ENCODE measurements at places on chromosomes 6 and 20.
A peak's percentile ranks its signal among the peaks of the same experiment; 100 is the strongest.

DNA sequence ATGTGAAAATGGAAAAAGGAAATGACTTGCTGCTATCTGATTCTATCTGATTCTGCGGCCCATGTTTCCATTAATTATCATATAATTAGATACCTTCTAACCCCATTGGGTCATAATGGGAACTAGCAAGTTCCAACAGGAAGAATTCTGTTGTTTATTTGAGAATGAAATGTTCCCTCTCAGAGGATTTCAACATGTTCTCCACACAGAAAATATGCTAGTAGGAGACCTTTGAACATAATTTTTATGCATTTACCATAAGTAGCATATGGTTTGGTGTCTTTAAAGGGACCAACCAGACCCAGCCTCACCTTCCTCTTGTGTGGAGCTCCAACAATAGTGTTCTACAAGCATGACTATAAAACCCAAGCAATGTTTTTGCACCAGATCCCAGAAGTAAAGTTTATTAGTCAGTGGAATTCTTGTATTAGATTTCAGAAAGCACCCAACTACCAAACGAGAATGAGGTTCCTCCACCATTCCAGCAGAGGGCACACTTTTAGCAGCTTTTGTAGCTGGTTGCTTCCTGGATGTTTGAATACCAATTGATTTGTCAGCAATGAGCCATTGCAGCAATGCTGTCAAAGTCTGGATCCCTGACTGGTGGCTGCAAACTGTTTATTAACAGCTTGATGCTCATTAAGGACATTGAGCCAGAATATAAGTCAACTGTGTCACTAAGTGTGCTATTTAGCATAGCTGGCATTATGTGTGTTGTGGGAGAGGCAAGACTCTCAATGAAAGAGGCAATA, 143.6 kb upstream of the GJE1 start:
- peak; percentile 81 for DNase-seq

GRCh38 chr6:72784071-72784470, 162.2 kb downstream of the KCNQ5 start:
- DNase-seq: peak; percentile 17

- no peak for DNase-seq
These were observed 39.7 kb downstream of the BFSP1 start for GRCh38 chr20:17491488-17491887.

DNA sequence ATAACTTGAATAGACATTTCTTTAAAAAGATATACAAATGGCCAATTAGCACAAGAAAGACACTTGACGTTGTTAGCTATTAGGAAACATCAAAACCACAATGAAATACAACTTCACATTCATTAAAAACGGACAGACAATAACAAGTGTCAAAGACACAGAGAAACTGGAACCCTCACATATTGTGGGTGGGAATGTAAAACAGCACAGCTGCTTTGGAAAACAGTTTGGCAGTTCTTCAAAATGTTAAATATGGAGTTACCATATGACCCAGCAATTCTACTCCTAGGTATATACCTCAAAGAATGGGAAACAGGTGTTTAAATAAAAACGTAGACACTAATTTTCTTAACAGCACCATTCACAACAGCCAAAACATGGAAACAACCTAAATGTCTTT, 100.5 kb upstream of the SLC22A23 start:
- DNase-seq: no peak

- DNase-seq: peak; percentile 16
These were observed 69.1 kb upstream of the PBOV1 start for GRCh38 chr6:138287144-138287955.

- no peak for DNase-seq
These were observed 7.8 kb downstream of the MDC1 start for GRCh38 chr6:30709101-30709868.

DNA sequence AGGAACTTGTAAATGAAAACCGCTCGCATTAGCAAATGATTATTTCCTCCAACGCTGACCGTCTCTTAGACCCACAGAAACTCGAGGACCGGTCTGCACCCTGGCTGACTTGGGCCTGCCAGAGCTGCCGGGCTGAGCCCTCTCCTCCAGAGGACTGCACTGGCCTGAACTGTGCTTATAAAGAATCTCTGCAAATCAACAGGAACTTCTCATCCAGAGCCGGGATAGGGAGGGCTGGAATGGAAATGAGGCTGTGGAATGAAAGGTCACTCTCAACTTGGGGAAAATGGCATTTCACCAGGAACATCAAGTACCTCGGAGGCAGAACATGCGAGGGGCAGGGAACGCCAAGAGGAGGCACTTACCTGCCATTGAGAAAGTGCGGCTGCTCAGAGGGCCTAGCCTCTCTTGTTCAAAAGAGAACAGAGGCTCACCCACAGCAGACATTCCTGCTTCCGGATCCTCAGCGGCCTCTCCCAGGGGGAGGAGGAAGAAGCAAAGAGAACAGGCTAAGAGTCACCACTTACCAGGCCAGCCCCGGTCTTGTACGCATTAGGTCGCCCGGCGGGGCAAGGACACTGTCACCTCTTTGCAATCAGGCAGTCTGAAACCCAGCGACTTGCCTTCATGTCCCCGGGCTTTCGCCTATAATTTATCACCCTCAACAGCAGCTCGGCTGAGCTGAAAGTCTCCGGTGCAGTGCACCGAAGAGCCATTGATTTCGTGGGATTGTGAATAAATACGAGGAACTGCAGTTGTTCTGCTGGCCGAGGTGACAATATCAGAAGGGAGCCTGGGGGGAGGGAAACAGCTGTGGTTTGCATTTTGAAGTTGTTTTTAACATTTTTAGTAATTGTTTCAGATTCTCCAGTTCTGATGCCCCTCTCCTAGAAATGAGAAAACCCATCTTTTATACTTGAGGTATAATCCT, 37.6 kb downstream of the ZMYND8 start:
- peak; percentile 80 for DNase-seq

DNA sequence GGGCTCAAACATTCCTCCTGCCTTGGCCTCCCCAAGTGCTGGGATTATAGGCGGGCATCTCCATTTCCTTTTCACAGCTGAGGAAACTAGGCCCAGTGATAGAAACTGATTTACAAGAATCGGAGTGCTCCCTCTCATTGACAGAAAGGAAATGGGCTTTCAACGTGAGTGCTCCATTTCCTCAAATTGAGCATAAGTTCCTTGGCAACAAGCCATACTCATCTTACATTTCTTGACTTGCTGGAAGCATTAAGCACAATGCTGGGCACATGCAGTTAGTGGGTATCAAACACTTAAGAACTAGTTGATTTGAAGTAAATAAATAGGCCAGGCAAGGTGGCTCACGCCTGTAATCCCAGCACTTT, 54.7 kb downstream of the FGD2 start:
- DNase-seq: peak; percentile 29

DNA sequence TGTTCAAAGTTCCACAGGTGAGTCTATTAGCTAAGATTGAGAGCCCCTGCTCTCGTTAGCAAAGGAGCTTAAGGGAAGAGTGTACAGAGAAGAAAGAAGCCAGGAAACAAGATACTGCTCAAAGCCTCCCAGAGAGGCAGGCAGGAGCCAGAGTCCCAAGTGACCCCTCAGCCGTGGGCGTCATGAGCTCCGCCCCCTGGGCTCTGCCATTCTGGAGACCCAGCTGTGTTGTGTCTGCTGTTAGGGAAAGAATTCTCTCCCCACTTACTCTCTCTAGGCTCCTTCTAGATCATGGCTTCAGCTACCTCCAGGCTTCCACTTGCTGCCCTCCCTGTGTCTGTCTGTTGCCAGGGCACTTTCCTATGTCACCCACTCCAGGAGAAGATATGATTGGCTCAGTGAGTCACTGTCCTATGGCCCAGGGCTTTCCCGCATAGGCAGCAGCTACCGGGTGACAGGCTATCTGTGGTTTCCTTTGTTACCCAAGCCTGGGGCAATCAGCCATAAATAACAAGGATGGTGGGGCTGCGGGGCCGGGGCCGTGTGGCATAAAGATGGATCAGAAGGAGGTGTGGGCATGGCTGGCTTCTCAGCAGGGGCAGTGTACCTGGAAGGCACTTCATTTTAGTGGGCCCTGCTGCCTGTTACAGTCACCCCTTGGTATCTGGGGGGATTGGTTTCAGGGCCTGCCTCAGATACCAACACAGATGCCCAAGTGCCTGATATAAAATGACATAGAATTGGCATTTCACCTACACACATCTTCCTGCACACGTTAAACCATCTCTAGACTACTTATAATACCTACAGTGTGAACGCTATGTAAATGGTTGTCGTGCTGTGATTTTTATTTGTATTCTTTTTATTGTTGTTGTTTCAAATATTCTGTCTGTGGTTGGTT, 118.9 kb downstream of the ARMC2 start:
- peak; percentile 69 for DNase-seq

GRCh38 chr6:31128093-31128676, 7.9 kb upstream of the CDSN start:
- DNase-seq: peak; percentile 46

DNA sequence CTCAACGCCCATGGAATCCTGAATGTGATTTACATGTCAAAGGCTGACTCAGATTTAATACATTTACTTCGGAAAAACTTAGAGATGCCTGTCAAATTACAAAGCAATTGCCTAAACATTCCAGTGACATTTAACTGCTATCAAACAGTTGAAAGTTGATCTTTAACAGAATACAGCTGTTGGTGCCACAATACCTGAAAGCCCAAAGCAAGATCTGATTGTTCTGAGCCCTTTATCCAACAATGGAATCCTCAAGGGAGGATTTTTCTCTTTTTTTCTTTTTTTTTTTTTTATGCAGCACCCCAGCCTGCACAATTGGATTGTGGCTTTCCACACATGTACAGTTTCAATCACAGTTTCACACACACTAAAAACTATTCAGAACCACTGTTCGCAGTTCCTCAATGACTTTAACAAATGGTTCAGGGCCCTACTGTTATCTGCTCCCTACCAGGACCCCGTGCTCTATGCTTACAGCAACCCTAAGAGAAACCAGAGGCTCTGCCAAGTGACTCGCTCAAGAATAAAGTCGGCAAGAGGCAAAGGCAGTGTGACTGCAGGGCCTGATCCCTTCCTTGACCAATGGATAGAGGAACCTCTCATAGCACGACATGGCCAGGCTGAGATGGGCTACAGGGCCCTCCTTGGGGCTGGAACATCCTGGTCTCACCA, 33.3 kb downstream of the EPB41L2 start:
- peak; percentile 54 for DNase-seq

GRCh38 chr6:42152024-42152423, 9.6 kb upstream of the C6orf132 start:
- DNase-seq: no peak

DNA sequence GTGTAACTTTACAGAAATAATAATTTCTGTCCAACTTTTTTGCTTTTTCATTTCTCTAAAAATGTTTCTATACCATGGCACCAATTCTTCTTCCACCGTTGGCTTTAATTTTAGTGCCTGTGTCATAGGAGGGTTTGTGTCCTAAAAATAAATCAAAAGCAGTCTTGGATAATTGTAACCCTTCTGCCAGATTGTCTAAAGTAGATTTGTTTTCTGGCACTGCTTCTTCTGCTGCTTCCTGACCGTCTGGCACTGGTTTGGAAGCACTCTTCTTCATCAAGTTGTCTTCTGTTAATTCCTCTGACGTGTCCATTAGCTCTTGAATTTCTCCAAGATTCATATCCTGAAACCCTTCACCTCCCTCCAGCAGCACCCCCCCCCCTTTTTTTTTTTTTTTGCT, 33.1 kb downstream of the SCAF8 start:
- peak; percentile 20 for DNase-seq

GRCh38 chr6:154039231-154039842, at the start of gene OPRM1:
TSS of gene OPRM1 (plus strand) at chr6:154039240. CDS start at chr6:154039545, 305 bp downstream.
- DNase-seq: peak; percentile 31

DNA sequence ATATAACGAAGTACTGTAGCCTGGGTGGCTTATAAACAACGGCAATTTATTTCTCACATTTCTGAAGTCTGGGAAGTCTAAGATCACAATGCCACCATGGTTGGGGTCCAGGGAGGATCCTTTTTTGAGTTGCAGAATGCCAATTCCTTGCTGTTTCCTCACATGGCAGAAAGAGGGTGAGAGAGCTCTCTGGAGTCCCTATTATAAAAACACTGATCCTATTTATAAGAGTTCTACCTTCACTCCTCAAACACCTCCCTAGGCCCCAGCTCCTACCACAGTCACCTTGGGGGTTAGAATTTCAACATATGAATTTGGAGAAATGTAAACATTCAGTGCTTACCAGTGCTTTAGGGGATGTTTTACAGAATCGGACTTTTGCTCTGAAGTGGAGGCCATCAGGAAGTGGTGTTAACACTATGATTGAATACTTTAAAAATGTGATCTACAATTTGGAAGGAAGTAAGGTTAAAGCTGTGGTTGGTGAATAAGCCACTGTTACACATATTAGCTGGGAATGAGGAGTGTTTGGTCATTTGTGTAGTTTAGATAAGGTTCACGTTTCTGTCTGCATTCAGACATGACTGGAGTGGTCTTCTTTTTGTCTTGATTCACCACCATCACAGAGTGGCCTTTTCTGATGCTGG, 79.9 kb upstream of the SPTLC3 start:
- peak; percentile 82 for DNase-seq

- DNase-seq: no peak
These were observed 327.2 kb downstream of the DHX35 start for GRCh38 chr20:39289316-39289715.

DNA sequence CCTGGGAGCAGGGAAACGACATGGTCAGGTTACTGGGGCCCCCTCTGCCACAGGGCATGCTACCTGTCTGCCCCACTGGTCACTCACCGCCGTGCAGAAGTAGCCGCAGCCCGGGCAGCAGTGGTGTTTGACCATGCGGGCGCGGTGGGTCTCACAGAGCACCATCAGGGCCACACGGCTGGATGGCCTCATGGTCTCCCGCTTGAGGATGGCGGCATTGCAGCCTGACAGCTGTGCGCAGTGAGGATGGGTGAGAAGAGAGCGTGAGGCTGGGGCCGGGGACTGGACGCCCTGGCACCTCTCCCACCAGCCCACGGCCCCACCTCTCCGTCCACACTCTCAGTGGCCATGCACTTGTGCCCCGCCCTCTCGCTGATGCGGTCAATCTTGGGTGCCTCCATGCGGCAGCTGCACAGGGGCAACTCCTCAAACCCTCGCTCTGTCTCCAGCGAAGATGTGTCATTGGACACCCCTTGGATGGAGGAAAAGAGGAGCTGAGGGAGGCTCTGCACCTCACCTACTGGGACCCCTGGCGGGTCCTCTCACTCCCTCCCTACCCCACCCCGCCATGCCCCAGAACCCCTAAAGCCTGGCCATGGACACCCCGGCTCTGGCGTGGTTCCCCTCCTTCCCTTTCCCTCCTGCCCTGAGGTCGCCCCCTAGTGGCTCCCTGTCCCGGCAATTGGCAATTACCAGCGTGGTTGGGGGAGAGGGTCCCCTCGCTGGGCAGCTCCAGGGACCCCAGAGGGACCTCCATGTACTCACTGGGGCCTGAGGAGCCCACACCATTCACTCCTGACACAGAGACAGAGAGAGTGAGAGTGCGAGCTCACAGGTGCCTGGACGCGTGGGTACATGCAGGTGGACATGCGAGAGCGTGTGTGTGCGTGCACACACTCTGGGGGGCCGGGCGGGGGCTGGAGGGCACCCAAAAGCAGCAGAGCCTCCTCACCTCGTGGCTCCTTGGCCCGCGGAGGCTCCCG, 8.9 kb downstream of the EHMT2 start:
- peak; percentile 19 for DNase-seq

DNA sequence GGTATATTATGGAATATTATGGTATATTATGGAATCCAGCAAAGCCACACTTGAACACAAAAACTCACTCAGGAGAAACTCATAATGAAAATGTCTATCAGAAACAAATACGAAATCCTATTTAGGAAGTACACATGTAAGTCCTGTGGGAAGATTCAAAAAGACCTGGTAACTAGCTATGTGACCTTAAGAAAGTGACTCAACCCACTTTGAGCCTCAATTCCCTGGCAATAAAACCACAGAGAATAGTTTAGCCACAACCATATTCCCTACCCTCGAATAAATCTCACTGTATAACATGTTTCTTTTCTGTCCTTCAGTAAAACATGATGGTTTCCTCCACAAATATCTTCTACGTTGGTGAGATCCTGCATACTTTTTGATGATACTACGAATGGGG, 56.4 kb downstream of the ZMYND8 start:
- no peak for DNase-seq

Measured in cardiac fibroblast (primary cell).